Fibroblast of lung (primary cell): ENCODE measurements at places on chromosomes 2 and 18.
A peak's percentile ranks its signal among the peaks of the same experiment; 100 is the strongest.

- no peak for DNase-seq
Measured at GRCh38 chr2:86302320-86302719, 35.1 kb downstream of the REEP1 start.

- no peak for DNase-seq
Measured at GRCh38 chr2:54845094-54845493, 121.6 kb downstream of the EML6 start.

DNA sequence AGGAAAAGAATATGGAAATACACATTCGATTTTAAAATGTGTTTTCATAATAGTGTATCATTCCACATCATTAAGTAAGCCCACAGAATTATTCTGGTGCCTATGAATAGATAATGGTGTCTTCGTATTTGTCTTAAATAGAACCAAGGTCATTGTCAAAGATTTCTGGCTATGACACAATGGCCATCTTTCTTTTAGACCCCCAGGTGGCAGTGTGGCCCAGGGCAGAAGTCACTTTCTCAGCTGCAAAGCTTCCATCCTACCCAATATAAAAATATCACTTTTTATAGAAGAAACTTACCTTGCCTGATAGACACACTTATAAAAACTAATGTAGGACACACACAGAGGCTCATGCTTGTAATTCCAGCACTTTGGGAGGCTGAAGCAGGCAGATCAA is 57.5 kb downstream of the ZRANB3 start:
- DNase-seq: peak; percentile 6

DNA sequence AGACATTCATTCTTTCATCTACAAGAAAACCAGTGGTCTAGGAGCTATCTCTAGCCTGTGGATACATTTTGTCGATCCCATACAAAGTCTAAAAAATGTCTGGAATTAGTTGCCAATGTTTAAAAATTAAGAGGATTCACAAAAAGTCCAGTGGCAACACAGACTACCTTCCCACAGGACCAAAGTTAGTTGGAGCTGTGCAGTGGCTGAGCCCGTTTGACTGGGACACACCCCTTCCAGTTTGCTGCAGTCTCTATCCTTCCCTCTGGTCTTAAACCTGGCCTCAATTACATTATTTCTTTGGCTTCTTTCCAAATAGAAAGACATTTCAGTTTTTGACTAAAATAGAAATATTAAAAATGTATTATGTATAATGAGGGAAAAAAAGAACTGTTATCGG is 18.6 kb downstream of the SLC16A14 start:
- no peak for DNase-seq

- peak; percentile 46 for DNase-seq
Measured at GRCh38 chr2:37350034-37350433, 5.6 kb downstream of the QPCT start.

GRCh38 chr2:52294628-52295027 is 1262.7 kb upstream of the NRXN1 start:
- DNase-seq: no peak

DNA sequence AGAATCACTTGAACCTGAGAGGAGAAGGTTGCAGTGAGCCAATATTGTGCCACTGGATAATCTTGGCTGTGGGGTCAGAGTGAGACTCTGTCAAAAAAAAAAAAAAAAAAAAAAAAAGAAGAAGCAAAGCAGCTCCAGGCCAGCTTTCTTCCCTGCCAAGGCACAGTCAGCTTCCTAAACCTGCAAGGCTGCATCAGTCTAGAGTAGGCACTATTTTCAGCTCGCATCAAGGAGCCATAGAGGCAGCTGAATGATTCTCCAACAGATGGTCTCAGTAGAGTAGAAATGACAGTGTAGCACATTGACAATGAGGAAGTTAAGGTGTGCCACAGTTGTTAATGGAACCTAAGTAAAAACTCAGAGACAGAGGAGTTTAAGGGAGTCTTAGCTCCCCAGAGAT is 35.6 kb downstream of the BMP10 start:
- no peak for DNase-seq

GRCh38 chr18:13573750-13574149 is 152.6 kb downstream of the FAM210A start:
- DNase-seq: no peak

DNA sequence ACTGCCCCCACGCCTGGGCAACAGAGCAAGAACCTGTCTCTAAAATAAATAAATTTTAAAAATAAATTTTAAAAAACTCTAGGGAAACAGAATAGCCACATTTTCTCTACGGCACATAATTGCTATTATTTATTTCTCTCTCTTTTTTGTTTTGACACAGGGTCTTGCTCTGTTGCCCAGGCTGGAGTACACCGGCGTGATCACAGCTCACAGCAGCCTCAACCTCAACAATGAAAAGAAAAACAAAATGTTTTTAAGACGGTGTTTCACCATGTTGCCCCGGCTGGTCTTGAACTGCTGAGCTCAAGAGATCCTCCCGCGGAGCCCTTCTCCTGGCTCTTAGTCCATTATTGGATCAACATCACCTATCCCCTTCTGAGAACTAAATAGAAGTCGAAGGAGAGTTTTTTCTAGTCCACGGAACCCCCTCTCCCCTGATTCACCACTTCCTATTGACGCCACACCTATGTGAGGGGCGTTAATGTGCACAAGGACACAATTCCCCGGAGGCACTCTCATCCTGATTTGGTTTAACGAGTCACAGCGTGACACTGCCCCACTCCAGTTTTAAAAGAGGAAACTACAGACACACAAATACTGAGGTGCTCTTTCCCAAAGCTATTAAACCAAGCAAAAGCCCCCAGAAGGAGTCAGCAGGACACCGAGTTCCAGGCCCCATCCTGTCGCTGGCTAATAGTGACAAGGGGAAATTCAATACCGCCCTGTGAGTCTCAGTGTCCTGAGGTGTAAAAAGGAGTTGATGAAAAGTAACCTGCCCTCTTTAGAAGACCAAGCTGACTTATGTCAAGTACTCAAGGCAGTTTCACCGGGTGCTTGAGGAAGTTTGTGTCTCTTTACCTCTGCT is 1.1 kb downstream of the NPC1 start:
- DNase-seq: no peak

- no peak for DNase-seq
Measured at GRCh38 chr2:222825031-222825430, 35.8 kb upstream of the ACSL3 start.

- DNase-seq: no peak
Measured at GRCh38 chr2:16215902-16216557, 275.7 kb downstream of the MYCN start.

- no peak for DNase-seq
Measured at GRCh38 chr18:39299152-39299551, 1733.6 kb upstream of the CELF4 start.

GRCh38 chr2:138827426-138828054 is 47.4 kb upstream of the NXPH2 start:
- peak; percentile 61 for DNase-seq

DNA sequence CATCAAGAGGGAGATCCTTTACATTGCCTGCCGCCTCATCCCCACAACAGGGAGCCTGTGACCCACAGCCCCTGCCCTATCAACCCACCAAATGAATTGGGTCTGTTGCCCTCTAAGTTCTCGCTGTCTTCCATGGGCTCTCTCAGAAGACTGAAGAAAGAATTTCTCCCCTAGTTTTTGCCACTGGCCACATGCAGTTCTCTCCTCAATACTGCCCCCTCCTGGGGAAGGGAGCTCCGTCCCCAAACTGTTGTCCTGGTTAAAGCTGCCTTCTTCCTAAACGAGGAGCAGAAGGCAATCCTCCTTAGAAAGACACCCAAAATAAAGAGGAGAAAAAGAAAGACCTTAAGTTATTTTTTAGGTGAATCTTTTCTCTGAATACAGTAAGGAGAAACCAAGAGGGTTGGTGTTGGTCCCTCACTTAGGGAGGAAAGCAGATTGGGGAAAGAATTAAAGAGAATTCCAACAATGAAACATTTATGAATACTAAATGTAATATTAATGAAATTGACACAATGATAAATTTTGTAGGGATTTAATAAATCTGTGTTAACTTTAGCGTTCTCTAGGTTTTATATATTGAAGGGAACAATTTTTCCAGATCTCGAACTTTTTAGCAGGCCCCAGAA is 31.1 kb upstream of the SATB2 start:
- peak; percentile 32 for DNase-seq

DNA sequence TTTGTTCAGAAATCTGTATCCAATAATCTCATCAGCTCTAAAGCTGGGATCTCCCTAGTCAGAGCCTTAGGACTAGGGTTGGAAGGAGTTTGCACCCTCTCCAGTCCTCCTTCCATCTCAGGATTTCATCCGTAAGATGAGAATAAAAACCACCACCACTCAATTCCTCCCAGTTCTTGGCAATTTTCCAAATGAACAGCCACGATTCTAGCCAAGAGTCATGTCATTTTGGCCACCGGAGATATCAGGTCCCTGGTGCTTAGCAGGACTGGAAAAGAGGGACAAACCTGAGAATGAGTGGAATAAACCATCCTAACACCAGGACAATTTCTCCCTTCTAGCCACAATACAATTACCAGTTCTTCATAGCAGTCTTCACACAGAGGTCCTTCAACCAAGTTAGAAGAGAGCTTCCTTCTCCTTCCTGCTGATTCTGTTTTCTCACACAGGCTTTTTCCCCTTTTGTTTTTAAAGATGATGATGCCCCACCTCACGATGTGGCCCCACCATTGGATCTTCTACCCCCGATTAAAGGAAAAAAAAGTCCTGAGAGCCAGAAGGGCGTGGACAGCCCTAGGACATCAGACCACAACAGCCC is 36.2 kb downstream of the KIAA2012 start:
- no peak for DNase-seq

GRCh38 chr2:12442476-12442847 is 274.3 kb upstream of the TRIB2 start:
- peak; percentile 79 for DNase-seq

DNA sequence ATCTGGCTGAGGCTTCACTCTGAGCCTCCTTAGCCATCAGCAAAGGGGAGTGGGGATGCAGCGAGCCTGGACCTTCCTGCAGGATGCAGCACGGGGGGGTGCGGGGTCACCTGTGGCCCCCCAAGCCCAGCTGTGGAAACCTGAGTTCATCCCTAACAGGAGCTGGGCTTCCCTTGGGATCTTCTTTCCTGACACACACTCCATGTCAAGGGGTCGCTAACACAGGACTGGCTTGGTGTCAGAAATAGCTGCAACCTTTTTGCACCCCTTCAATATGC is 174.7 kb downstream of the RTP5 start:
- no peak for DNase-seq

DNA sequence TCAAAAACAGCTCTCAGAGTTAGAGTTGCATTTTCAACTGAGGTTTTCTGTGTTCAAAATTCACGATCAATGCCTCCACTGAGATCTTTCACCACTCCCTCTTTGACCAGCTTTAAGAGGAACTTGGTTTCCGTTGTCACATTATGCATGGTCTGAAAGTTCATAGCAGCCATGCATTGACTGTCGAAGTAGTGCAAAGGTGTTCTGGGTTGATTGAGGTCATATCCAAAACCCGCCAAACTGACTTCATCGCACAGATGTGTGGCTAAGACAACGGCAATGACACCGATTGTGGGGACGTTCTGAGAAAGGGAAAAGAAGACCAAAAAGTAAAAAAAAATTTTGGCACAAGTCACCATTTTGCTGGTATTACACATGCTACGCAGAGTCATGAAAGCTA is 48.7 kb downstream of the ST3GAL5 start:
- DNase-seq: no peak

- no peak for DNase-seq
Measured at GRCh38 chr2:35495182-35495581, 860.4 kb upstream of the CRIM1 start.

DNA sequence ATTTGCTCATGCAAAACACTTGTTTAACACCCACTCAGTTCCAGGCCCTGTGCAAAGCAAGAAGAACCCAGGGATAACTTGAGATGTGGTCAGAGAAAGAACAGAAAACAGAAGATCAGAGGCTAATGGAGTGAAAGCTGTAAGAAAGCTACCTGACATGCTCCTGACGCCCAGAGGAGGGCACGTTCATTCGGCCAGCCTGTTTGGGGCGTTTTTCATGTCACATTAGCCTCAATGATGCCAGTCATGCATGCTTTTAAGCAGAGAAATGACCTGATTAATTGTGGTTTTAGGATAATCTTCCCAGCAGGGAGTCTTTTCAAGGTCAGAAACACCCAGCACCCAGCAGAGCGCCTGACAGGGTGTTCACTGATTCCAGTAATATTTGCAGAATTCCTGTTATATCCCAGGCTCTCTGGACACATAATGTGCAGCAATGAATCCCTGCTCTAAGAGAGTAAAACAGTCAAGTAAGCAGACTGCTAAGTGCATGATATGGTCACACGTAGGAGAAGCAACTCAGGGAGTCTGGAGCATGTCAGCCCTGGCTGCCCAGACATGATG is 320.0 kb downstream of the LRATD1 start:
- no peak for DNase-seq

DNA sequence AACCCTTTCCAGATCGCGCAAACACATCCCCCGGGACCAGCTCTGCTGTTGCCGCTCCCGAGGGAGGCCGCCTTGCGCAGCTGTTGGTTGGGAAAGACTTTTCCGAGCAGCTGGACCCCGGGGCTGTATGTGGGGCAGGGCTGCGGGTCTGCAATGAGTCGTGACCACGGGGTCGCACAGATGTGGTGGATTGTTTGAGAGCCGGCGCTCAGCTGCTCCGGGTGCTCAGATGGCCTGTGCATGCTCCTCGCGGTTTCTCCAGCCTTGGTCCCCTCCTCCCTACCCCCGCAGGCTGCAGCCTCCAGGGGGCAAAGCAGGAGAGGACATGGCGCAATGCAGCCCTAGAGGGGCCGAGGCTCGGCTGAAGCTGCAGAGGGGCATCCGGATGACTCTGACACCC is 105.2 kb upstream of the OTOS start:
- peak; percentile 72 for DNase-seq

GRCh38 chr2:47676261-47676926 is 106.6 kb upstream of the MSH6 start:
- DNase-seq: no peak

- peak; percentile 27 for DNase-seq
Measured at GRCh38 chr2:190592831-190593230, 56.1 kb upstream of the NAB1 start.

DNA sequence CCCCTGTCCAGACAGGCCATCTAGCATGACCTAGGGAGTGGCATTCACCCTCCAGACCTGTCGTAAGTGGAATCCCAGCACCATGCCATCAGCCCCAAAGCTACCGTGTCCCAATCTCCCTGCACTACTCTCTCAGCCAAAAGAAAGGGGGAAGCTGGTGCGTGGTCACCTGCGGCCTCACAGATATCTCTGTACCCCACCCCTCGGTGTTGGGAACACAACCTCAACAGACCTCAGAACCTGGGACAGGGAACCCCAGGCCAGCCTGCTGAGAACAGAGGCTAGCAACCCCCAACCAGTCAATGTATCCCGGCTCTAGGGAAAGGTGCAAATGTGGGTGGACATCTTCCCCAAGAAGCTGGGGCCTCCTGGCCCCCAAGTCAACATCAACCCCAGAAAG is 38.2 kb downstream of the LMAN2L start:
- no peak for DNase-seq

- DNase-seq: no peak
Measured at GRCh38 chr2:3457524-3458395, 61.6 kb downstream of the ADI1 start.

- DNase-seq: peak; percentile 80
Measured at GRCh38 chr2:203811491-203812221, 55.9 kb upstream of the CTLA4 start.

GRCh38 chr2:113137827-113138226 is 10.4 kb downstream of the IL1RN start:
- DNase-seq: no peak

GRCh38 chr2:141182246-141182645 is 948.6 kb downstream of the LRP1B start:
- no peak for DNase-seq

GRCh38 chr2:5391362-5391761 is 300.8 kb upstream of the SOX11 start:
- peak; percentile 65 for DNase-seq
